CD4-positive, CD25-positive, alpha-beta regulatory T cell (primary cell): ENCODE measurements at places on chromosomes 5 and 9. TPM values are rescaled to one million over a fixed set of nuclear protein-coding genes. Genes with fewer than 3 reads are reported as not detected.

- no peak overlapping the region for H3K4me3 ChIP-seq
- H3K36me3 ChIP-seq: no peaks in the 10 kb centered on the region
- no peak for DNase-seq
- peaks cover 12% of the 10 kb centered on the region for H3K4me1 ChIP-seq
- peaks cover 28% of the 10 kb centered on the region for H3K27me3 ChIP-seq
Measured at GRCh38 chr5:138243794-138244193, 30.6 kb downstream of the GFRA3 start.

- no peak overlapping the region for H3K27ac ChIP-seq
- H3K4me3 ChIP-seq: no peak overlapping the region
- H3K27me3 ChIP-seq: no peaks in the 10 kb centered on the region
- no peaks in the 10 kb centered on the region for H3K4me1 ChIP-seq
- no peak for DNase-seq
Measured at GRCh38 chr9:87085073-87085472, 137.8 kb upstream of the GAS1 start.

TTC1 gene
- 33.6 TPM for total RNA-seq

DNA sequence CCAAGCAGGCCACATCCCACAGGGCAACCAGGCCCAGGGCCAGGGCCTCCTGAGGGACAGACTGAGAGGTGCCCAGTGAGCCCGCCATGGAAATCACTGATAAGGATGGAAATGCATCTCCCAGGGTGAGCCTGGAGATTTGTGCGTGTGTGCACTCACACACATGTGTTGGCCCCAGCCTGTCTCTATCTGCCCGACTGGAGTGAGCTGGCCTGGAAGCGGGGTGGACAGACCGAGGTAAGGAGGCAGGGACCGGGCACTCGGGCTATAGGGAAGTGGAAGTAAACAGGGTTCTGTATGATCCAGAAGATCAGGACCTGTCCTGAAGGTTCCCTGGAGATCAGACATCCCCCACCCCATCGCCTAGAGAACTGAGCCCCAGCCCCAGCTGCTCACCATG, 17.4 kb downstream of the GFI1B start:
- H3K4me1 ChIP-seq: no peaks in the 10 kb centered on the region
- no peak overlapping the region for H3K27ac ChIP-seq
- no peaks in the 10 kb centered on the region for H3K27me3 ChIP-seq
- DNase-seq: no peak
- H3K36me3 ChIP-seq: no peaks in the 10 kb centered on the region

GRCh38 chr5:79853028-79853427, 138.0 kb downstream of the MTX3 start:
- H3K36me3 ChIP-seq: no peaks in the 10 kb centered on the region
- H3K27ac ChIP-seq: no peak overlapping the region
- no peaks in the 10 kb centered on the region for H3K4me1 ChIP-seq
- no peak for DNase-seq
- no peak overlapping the region for H3K4me3 ChIP-seq
